ENCODE measurements at places on chromosomes 4 and X.
A peak's percentile ranks its signal among the peaks of the same experiment; 100 is the strongest.

DNA sequence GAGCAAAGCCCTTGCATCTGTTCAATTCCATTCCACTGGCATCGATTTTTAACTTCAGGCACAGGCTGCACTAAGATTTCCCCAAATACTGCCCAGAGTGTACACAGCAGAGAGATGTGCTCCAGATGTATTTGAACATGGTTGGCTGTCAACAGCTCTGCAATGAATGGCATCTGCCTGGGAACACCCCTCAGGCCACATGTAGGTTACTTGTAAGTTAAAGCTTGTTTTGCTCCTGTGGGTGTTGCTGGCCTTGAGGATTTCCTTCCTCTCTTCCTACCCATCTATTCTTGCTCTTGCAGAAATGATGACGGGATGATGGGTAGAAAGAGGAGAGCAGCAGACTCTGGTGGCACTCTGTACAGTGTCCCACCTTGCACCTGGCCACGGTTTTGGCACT, 69.3 kb upstream of the HELT start:
- no peak for DNase-seq

DNA sequence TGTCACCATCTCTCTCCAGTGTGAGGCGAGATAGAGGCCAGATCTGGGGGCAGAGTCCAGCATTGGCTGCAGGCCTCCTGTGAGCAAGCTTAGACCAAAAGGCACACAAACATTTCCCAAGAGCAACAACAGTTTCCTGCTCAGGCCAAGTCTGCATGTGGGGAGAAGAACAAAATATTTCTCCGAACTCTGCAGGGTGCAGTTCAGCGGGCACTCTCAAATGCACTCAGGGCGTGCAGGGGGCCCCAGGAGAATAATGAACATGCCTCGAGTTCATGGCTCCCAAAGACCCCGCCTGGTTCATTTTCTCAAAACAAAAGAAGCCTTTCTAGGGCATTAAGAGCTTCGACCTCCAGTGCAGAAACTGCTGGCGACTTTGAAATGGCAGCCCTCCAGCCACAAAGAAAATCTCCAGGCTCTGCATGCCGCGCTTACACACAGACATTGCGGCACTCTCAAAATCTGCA, 57.8 kb upstream of the HELT start:
- no peak for DNase-seq

GRCh38 chr4:138669479-138670315, 345.9 kb upstream of the NOCT start:
- DNase-seq: no peak

DNA sequence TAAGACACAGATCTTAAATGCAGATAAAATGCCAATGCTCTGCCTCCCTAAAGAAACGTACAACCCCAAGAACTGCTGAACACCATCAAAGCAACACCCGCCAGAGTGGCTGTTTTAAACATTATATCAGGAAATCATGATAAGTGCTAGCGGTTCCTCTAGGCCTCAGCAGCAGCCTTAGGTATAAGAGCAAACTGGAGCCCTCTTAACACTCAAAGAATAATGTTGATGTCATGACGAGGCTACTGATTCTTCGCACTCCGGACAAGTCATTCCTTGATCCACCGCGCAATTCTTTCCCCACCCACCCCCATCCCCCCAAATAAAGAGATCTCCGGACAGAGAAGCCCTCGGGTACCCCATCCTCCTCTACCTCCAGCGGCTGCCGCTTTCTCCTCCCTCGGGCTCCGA, 507 bp downstream of the LIN54 start:
- DNase-seq: peak; percentile 0

DNA sequence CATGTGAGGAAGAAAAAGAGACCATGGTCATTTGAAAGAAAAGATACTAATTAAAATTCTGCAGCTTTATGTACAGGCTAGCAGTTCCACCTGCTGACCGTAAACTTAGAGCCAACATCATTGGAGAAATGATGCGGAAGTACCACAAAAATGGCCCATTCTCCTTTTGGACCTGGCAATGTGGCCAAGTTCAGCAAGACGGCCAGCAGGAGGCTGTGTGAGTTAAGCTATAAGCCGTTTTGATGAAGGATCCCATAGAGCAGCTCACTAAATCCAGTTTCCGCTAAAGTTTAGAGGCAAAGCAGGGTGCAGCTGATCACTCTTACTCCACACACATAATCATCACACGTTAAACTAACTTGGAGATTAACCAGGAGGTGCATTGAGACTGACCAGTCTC, 133.8 kb downstream of the LDB2 start:
- no peak for DNase-seq

All from NCI-H2081 (cell line).